Ascending aorta (tissue), 2 donors: ENCODE measurements at places on chromosomes 1 and 21. TPM values are rescaled to one million over a fixed set of nuclear protein-coding genes. Genes with fewer than 3 reads are reported as not detected.

Gene INAVA
- not detected for total RNA-seq

- peak overlapping the region; percentile 74 for H3K27ac ChIP-seq
- no peak for DNase-seq
- peaks cover 19% of the 10 kb centered on the region for H3K4me1 ChIP-seq
- no peaks in the 10 kb centered on the region for H3K36me3 ChIP-seq
- H3K4me3 ChIP-seq: no peak overlapping the region
- H3K27me3 ChIP-seq: no peaks in the 10 kb centered on the region
Observed at GRCh38 chr21:43585924-43586413, 73.3 kb downstream of the HSF2BP start.

- H3K4me1 ChIP-seq: no peaks in the 10 kb centered on the region
- H3K27ac ChIP-seq: no peak overlapping the region
Observed at GRCh38 chr1:223248770-223249140, 105.7 kb upstream of the TLR5 start.

- H3K27me3 ChIP-seq: no peaks in the 10 kb centered on the region
- DNase-seq: no peak
- H3K4me3 ChIP-seq: no peak overlapping the region
- H3K36me3 ChIP-seq: peaks cover 28% of the 10 kb centered on the region
- H3K4me1 ChIP-seq: peaks cover 12% of the 10 kb centered on the region
Observed at GRCh38 chr1:30964706-30965105, 56.1 kb upstream of the SDC3 start.

- H3K4me1 ChIP-seq: no peaks in the 10 kb centered on the region
- H3K4me3 ChIP-seq: no peak overlapping the region
- no peaks in the 10 kb centered on the region for H3K27me3 ChIP-seq
- DNase-seq: no peak
- H3K27ac ChIP-seq: no peak overlapping the region
- H3K36me3 ChIP-seq: no peaks in the 10 kb centered on the region
Observed at GRCh38 chr1:214441119-214441518, 110.3 kb downstream of the PTPN14 start.

DNA sequence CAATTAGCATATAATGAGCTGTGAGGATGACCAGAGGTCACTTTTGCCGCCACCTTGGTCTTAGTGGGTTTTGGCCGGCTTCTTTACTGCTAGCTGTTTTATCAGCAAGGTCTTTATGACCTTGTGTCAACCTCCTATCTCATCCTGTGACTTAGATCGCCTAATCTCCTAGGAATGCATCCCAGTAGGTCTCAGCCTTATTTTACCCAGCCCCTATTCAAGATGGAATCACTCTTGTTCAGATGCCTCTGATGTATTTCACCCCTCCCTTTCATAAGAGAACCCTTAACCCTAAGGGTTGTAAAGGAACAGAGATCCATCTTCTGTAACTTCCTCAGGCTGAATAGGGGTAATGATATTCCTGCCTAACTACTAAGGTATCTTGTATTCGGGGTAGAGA is 58.9 kb upstream of the PALMD start:
- no peak overlapping the region for H3K27ac ChIP-seq
- no peak overlapping the region for H3K4me3 ChIP-seq
- no peaks in the 10 kb centered on the region for H3K27me3 ChIP-seq
- H3K36me3 ChIP-seq: no peaks in the 10 kb centered on the region

DNA sequence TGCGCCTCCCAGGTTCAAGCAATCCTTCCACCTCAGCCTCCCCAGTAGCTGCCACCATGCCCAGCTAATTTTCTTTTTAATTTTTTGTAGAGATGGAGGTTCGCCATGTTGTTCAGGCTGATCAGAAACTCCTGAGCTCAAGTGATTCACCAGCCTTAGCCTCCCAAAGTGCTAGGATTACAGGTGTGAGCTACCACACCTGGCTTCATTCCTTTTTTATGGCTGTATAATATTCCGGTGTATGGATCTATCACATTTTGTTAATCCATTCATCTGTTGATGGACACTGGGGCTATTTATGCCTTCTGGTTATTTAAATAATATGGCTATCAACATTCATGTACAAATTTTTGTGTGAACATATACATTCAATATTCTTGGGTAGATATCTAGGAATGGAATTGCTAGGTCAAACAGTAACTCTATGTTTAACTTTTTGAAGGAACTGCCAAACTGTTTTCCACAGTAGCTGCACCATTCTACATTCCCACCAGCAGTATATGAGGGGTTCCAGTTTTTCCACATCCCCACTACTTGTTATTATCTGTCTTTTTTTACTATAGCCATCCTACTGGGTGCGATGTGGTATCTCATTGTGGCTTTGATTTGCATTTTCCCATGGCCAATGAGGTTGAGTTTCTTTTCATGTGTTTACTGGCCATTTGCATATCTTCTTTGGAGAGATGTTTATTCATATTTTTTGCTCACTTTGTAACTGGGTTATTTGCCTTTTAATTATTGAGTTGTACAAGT is 11.0 kb downstream of the SLC27A3 start:
- H3K36me3 ChIP-seq: no peaks in the 10 kb centered on the region
- H3K4me3 ChIP-seq: no peak overlapping the region
- DNase-seq: no peak
